ENCODE measurements at places on chromosomes 7 and 10.

- DNase-seq: no peak
Measured at GRCh38 chr10:128380946-128381345, 254.7 kb upstream of the MKI67 start.

GRCh38 chr10:76583711-76584161, 1053.9 kb downstream of the KCNMA1 start:
- DNase-seq: no peak

- no peak for DNase-seq
Measured at GRCh38 chr7:28418966-28419365, 6.6 kb downstream of the CREB5 start.

DNA sequence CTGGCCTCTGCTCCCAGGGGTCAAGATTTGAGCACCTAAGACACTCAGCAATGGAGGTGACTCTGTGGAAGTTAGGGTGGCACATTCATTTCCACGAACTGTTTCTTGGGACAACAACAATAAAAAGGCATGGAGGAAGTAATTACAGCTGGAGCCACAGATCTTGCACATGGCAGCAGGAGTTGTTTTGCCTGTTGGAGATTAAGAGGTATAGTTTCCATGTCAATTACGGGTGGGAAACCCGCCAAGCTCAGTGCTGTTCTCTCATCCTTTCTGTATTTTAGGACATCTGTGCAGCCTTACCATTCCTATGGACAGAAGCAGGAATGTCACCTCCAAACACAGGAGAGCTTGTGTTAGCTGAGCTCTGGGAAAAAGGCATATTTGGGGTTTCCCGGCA, 201.2 kb downstream of the SNX10 start:
- no peak for DNase-seq

DNA sequence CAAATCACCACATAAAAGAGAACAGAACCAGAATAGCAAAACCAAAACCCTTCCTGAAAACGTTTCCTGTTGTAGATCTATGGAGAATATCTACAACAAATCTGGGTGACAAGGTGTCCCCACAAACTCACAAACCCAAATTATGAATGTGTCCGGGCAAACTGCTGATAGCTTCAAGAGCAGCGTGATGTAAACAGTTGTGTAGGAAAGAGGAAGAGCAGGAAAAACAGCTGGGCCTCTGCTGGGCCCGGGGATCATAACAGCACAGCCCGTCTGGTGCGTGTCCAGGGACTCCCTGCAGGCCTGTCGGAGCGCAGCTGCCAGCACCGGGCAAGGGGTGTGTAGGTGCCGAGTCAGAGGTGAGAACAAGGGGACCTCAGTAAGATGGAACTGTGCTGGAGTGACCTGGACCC, 53.7 kb downstream of the KCNH2 start:
- no peak for DNase-seq
